ENCODE measurements at places on chromosomes 1 and 21.
A peak's percentile ranks its signal among the peaks of the same experiment; 100 is the strongest.

DNA sequence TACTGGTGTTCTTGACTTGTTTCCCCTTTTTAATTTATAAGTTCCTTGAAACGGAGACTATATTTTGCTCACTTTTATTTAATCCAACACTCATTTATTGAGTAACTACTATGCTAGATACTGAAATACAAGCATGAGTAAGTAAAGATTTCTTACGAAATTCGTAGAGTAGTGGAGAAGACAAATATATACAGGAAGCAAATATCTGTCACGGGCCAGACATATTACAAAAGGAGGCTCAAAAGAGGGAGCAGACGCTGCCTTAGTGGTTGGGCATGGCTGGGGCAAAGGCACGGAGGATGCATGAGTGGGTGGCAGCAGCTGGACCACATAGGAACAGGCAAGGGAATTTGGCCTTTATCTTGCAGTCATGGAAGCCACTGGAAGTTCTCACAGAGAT lies 6.8 kb downstream of the NCF2 start:
- DNase-seq: no peak

DNA sequence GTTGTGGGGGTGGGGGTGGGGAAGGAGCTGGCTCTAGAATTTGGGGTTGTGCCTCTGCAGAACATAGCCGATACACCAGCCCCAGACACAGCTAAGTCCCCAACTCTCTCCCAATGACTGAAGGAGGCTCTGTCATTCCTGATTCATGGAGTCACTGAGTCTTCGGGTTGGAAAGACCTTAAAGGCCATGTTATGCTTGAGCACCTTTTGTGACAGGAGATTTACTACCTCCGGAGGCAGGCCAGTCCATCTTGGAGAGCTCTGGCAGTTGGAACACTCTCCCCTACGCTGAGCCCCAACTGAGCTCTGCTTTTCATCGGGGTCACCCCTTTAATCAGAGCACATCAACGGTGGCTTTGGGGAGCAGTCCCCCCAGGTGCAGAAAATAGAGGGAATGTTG lies 284.4 kb upstream of the GJB5 start:
- no peak for DNase-seq

DNA sequence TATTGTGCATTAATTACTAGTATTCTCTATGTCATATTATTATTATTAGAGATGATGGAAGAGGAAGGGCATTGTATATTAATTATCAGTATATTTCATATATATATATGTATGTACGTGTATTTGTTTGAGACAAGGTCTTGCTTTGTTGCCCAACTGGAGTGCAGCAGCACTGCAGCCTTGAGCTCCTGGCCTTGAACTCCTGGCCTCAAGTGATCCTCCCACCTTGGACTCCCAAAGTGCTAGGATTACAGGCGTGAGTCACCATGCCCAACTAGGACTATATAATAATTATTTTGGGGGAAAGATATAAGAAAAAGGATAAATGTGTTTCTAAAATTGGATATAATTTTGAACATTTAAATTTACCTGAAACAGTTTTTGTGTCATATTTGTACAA lies 63.2 kb upstream of the USP24 start:
- DNase-seq: no peak

DNA sequence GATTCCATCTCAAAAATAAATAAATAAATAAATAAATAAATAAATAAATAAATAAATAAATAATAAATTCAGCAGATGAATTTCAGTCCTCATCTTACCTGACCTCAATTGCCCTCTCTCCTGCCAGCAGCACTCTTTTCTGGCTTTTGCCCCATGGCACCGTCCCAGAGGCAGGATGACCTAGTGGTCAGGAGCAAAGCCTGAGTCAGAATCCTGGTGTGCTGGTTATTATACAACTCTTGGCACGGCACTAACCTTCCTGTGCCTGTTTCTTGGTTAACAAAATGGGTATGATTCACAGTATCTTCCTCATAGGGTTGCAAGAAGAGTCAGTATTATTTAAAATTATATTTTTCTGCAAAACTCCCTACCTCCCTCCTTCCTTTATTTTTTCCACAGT lies 43.0 kb downstream of the NKAIN1 start:
- DNase-seq: peak; percentile 17

GRCh38 chr1:13806108-13806507 lies 106.1 kb downstream of the PRDM2 start:
- no peak for DNase-seq

DNA sequence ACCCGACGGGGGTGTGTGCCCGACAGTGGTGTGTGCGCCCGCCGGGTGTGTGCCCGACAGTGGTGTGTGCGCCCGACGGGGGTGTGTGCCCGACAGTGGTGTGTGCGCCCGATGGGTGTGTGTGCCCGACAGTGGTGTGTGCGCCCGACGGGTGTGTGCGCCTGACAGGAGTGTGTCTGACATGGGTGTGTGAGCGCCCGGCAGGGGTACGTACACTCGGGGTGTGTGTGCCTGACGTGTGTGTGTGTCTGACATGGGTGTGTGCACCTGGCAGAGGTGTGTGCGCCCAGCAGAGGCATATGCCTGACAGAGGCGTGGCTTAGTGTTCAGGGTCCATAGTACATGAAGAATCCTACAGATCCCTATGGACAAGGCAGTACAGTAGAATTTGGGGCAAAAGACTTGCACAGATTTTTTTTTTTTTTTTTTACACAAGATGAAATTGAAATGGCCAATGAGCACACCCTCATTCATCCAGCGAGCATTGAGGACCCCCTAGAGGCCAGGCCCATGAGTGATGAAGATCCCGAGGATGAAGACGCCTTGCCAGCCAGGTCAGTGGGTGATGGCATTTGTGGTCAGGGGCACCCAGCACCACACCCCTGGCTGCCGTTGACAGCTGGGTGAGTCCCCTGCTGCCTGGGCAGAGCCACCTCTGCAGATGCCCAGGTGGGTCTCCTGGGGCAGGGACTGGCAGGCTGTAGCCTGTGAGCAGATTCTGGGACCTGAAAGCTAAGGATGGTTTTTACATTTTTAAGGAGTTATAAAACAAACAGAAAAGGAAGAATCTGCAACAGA lies 60.1 kb downstream of the ADARB1 start:
- DNase-seq: no peak

- DNase-seq: peak; percentile 57
Measured at GRCh38 chr21:36388835-36389234, 3.6 kb downstream of the CHAF1B start.

GRCh38 chr1:226671277-226671676 lies 67.8 kb downstream of the ITPKB start:
- no peak for DNase-seq

DNA sequence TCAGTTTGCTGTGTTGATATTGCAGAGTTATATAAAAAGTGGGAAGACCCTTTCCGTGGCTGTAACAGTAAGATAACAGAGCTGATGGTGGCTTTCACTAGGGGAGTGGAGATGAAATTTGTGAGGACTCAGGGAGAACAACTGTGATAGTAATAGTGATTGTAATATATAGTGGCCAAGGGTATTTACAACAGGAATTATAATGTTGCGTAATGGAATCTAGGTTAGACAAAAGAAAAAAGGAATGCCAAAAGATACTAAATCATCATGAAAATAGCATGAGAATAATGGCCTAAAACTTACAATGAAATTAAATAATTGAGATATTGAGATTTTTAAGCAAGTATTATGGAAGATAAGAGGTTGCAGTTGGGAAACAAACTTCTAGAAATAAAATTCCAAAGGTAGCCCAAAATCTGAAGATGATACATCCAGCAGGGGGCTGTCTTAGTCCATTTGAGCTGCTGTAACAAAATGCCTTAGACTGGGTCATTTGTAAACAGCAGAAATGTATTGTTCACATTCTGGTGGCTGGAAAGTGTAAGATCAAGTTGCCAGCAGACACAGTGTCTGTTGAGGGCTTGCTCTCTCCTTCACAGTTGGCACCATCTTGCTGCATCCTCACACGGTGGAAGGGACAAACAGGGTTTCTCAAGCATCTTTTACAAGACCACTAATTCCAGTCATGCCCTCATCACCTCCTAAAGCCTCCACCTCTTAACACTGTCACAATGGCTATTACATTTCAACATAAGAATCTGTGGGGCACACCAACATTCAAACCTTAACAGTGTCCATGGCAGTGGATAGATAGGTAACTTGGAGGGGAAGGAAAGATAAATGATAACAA lies 711.2 kb downstream of the MRPL39 start:
- peak; percentile 55 for DNase-seq

- peak; percentile 75 for DNase-seq
Measured at GRCh38 chr1:235417086-235417697, 50.0 kb downstream of the TBCE start.

GRCh38 chr1:226656201-226656600 lies 82.9 kb downstream of the ITPKB start:
- DNase-seq: no peak

GRCh38 chr21:38915546-38915945 lies 109.8 kb downstream of the ETS2 start:
- DNase-seq: no peak

- DNase-seq: no peak
Measured at GRCh38 chr1:212463565-212464285, 31.0 kb downstream of the NENF start.

DNA sequence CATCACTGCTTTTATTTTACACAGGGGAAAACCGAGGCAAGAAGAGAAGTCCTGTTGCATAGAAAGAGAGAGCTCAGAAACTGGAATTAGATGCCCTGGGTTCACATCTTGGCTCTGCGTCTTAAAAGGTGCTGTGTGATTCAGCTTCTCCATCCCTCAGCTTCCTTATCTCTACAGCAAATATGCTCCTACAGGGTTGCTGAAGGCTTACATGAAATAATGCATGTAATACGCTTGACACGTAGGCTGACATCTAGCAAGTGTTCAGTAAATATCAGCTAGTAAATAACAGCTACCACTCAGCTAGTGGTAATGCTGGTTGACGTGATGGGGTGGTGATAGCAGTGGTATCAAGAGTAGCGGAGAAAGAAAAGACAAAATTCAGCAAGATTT lies 77.1 kb upstream of the CD55 start:
- DNase-seq: no peak

- DNase-seq: peak; percentile 31
Measured at GRCh38 chr1:25922971-25923552, 16.8 kb upstream of the STMN1 start.

DNA sequence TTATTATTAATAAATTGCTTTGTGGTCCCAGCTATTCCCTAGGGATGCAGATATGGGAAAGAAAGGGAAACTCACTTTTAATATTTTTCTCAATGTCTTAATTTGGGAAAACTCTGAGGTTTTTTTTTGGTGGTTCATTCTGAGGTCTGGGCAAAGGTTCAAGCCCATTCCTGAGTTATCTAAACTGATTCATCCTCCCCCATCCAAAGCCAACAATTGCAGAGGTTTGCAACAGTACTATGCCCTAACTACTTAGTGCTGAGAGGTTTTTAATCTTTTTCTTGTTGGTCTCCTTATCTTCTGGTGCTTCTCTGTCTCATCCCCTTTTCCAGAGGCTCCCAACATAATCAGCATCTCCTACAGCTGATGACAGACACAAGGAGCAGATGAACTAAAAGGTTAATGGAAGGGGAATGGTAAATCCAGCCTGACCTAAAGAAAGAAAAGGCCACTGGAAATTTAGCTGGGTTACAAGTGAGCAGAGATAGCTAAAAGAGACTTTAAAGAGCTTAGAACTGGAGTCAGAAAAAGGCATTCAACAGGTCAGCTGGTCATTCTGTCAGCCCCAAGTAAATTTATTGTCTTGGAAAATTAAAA lies 390.4 kb downstream of the TGFB2 start:
- DNase-seq: peak; percentile 92

GRCh38 chr1:202192770-202193613 lies 607 bp upstream of the LGR6 start:
- peak; percentile 36 for DNase-seq

DNA sequence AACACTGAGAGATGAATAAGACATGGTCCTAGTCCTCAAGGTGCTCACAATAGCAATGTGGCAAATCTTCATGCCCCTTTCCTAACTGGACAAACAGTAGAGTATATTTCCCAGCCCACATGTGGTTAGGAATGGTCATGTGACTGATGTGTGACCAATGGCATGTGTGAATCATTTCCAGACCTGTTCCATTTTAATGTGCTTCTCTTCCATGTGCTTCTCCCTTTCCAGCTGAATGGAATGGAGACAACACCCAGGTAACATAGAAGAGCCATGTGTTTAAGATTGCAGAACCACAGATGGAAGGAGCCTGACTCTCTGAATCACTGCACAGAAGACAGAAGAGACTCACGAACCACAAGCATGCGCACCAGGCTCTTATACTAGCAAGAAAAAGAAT lies 409.9 kb upstream of the NFIA start:
- DNase-seq: no peak

GRCh38 chr1:231196307-231196706 lies 34.4 kb downstream of the TRIM67 start:
- no peak for DNase-seq

Measured in fibroblast of skin of right biceps (primary cell).